ENCODE measurements at places on chromosomes 16 and 17.
A peak's percentile ranks its signal among the peaks of the same experiment; 100 is the strongest.

GRCh38 chr17:44887971-44888954 lies 11.0 kb downstream of the EFTUD2 start:
- no peak for DNase-seq

GRCh38 chr17:4903051-4903818 lies at the start of gene CHRNE:
Gene CHRNE, minus strand, starts transcription at chr17:4903098. Its CDS starts 35 bp downstream, at chr17:4903063.
- DNase-seq: peak; percentile 51

DNA sequence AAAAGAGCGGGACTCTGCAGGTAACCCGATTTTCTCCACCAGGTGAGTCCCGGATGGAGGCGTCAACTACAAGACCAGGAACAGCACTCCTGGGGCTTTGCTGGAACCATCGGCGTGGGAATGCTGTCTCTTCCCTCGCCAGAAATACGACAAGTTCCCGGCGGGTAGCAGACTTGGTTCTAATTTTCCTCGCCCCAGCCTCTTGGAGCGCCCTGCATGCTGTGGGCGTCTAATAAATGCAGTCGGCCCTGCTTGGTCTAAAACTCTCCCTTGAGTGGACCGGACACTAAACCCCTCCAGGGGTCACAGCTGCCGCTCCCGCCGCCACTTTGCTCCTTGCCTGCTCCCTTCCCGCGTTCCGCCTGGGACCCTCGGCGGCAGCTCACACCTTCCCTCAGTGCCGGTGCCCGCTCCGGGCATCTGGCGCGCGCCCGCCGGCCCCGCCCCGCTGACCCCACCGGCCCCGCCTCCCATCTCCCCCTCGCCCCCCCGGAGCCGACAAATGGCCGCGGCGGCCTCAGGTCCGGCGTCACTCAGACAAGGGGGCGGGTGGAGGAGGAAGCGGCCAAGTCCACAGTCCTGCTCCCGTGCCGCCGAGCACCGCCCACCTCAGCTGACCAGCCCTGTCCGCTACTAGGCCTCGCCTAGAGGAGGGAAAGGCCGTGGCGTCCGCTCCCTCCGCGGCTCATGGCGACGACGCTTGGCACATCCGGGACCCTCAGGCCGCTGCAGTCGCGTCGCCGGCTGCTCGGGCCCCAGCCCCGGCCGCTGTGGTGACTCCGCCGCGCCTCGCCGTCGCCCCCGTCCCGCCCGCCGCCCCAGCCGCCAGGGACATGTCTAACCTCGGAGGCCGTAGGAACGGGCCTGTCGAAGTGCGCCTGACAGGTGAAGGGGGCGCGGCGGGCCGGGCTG lies 65.8 kb downstream of the KPNA2 start:
- DNase-seq: peak; percentile 95

- DNase-seq: no peak
Measured at GRCh38 chr17:30341703-30342249, 7.9 kb upstream of the TMIGD1 start.

DNA sequence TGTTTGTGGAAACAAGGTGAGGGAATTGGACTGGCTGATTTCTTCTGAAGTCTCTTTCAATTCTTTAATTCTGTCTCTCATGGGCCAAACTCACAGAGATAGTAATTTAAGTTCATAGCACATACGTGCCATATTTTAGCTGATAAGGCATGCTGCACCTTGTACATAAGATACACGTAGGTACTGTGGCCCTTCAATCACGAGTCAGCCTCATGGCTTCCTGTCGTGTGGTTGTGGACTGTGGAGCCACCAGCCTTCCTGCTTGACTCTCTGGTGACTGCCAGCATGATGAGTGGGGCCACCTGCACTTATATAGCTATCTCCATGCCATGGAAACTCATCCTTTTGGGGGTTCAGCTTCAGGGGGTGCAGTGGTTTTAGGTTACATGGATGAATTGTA lies 25.1 kb downstream of the KSR1 start:
- DNase-seq: no peak

DNA sequence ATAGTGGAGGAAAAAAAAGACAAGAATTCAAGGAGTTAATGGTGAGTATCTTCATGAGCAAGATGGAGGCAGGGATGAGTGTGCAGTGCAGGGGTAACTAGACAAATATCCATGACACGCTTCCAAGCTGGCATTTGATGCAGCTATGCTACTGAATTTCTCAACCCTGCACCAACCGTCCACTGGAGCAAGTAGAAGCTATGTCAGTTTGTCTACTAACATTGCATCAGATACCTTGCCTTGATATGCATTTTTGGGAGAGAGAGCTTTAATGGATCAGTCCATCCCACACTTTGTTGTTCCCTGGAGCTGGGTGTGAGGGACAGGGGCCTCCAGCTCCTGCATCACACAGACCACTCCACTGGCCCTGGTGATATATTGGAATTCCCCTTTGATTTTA lies 16.4 kb downstream of the CCL11 start:
- no peak for DNase-seq

DNA sequence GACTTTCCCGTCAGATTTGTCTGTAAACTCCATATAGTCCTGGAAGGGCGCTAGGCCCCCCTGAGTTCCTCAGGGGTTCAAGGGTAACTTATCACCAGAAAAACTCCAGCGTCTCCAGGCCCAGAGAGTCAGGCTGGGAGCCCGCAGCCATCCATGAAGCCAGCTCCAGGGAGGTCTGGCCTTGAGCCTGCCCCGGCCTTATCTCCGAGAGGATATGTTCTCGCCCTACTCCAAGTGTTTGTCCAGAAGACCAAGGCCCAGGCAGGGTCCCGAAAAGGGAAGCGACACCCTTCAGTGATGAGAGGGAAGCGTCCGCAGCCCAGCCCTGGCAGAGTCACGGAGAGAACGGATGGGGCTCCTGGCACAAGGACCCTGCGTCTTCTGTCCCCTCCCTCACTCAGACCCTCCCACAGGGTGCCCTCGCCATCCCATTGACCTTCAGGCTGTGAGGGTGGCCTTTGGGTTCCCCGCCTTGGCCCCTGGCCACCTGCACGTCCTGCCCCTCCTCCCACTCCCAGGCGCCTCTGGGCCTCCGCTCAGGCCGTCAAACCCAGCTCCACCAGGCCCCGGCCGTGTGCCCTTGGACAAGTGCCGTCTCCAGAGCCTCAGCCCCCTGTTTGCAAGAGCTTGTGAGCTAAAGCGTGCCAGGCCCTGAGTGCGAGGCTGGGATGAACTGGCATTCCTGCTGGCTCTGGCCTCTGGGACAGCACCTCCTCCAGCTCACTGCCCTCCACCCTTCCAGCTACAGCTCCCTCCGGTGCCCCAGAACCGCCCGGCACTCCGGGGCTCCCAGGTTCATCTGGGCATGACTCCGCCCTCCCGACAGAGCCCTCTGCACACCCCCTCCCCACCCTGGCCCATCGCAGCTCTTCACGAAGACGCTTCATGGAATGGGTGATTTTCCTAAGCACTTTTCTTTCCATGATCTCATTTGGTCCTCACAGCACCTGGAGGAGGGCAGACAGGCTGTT lies 83.4 kb downstream of the ZDHHC7 start:
- DNase-seq: no peak

DNA sequence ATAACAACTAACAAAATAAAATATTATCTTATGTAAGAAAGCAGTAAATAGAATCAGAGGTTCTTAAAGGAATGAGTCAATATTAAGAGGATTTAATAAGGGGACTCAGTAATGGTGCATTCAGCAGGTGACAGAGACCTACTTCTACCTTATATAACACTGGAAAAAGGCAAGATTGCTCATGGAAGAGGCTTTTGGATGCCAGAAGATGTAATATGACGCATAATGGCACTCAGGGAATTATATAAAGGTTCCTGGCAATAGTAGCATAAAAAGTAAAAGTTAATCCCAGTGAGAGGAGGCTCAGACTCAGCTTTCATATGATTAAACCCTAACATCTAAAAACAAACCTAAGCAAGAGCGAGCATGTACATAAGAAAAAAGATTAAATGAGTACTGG lies 136.0 kb upstream of the NACA2 start:
- DNase-seq: no peak

- no peak for DNase-seq
Measured at GRCh38 chr16:62135446-62135845, 99.2 kb upstream of the CDH8 start.

GRCh38 chr16:69017036-69017783 lies 88.2 kb upstream of the HAS3 start:
- no peak for DNase-seq

GRCh38 chr17:80219763-80220053 lies 425 bp downstream of the SGSH start:
- DNase-seq: no peak

DNA sequence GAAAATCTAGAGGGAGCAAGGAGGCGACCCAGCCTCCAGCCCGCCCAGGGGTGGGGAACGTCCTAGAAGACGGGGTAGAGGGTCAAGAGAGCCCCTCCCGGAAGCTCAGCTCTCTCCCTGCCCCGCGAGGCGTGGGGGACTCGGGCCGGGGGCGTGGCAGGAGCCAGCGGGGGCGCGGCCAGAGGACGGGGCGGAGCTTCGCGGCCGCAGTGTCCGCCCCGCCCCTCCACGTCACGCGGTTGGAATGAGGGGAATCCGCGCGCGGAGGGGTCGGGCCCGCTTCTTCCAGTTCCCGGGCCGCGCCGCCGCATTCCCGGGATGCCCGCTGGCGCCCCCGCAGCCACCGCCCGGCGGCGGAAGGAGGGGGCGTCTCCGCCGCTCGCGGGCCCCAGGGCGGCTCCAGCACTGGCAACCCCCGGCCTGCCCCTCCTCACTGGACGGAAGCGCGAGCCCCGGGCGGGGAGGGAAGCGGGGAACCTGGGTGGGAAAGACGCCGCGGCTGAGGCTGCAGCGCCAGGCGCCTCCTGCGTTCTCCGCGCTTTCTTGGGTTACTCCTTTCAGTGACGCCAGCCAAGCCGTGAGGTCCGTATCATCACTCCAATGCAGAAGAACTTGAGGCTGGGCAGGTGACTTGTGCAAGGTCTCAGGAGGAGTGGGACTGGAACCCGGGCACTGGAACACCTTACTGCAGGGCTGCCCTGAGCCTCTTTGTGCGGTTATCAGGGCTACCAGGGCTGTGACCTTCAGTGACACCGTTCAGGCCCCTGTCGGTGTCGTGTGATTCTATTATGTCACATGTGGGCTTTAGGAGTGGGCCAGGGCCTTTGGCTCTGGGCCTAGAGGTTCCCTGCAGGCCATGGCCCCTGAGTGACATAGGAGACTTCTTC lies 4.3 kb downstream of the MYO1C start:
- peak; percentile 71 for DNase-seq

GRCh38 chr17:29709866-29710519 lies 87.3 kb upstream of the CORO6 start:
- no peak for DNase-seq

- DNase-seq: no peak
Measured at GRCh38 chr17:82022310-82022980, at the start of gene CENPX. Gene CENPX, minus strand, starts transcription at chr17:82022878. Its CDS starts 17 bp downstream, at chr17:82022861.

- DNase-seq: no peak
Measured at GRCh38 chr16:48394355-48394703, 9.1 kb upstream of the SIAH1 start.

- no peak for DNase-seq
Measured at GRCh38 chr16:89613954-89614459, 565 bp downstream of the DPEP1 start.

DNA sequence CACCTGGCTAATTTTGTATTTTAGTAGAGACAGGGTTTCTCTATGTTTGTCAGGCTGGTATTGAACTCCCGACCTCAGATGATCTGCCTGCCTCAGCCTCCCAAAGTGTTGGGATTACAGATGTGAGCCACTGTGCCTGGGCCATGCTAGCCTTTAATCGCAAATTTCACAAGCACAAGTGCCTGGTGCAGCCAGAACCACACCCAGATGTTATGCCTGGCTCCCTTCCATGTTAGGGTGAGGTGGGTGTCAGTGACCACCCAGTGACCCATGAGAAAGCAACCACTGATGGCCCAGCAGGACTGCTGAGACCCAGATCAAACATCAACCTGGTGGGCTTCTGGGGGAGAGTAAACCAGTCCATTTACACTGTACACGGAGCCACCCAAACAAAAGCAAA lies 241.9 kb downstream of the CDH11 start:
- DNase-seq: no peak

GRCh38 chr16:24694931-24695330 lies 34.5 kb upstream of the TNRC6A start:
- DNase-seq: no peak

DNA sequence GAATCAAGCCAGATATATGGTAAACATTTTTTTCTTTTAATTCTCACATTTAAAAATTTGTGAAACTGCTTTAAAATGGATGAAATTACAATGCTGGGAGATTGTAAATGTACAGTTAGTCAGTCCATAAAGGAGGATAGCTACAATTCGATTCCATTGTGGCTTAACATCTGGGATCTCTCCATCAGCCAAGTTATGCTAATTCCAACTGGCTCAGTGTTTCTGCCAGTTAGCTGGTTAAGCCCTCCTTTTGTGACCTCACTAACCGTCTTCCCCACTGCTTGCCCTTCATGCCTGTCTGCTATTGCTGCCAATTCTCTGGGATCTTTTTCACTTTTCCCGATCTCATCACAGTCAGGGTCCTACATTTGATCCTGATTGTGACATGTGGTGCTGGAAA lies 1347.6 kb downstream of the CDH11 start:
- no peak for DNase-seq

Measured in H4 (cell line).